ENCODE measurements at places on chromosomes 7 and 10.
A peak's percentile ranks its signal among the peaks of the same experiment; 100 is the strongest.

- DNase-seq = no peak
Measured at GRCh38 chr10:60737242-60737641, 41.0 kb upstream of the CDK1 start.

DNA sequence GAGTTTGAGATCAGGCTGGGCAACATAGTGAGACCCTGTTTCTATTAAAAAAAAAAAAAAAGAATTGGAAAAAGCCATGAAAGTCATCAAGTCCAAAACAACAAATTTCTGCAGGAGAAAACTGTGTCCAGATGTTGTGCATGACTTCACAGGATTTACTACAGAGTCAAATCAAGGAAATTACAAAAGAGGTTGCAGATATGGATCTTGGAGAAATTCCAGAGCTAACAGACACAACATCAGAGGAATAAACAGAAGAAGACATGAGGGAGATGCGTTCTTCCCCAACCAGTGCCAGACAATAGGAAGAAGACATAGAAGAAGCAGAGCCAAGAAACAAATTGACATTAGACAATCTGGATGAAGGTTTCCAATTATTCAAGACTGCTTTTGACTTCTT is 24.3 kb upstream of the KCNIP2 start:
- no peak for DNase-seq

DNA sequence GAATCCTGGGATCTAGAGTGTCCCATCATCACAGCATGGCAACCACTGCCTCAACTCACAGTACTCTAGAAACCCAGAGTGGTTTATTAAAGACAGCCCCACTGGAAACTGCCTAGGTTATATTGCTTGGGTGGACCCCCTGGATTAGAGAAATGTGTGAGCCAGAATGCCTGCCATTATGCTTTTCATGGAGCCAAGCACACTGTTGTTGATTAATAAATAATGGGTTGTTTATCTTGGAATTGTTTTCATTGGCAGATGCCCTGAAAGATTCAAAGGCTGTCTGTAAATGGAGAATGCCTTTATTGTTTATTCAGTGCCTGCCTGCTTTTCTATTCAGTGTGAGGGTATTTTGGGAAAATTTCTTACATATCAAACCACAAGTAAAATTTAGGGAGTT is 52.1 kb downstream of the GNAI1 start:
- no peak for DNase-seq

GRCh38 chr7:32204361-32205018 is 134.3 kb upstream of the PDE1C start:
- peak; percentile 69 for DNase-seq

- no peak for DNase-seq
Measured at GRCh38 chr7:39978230-39978934, 28.3 kb downstream of the CDK13 start.

All from endothelial cell (in vitro differentiated cells).